ENCODE measurements at places on chromosomes 4 and X.
A peak's percentile ranks its signal among the peaks of the same experiment; 100 is the strongest.

DNA sequence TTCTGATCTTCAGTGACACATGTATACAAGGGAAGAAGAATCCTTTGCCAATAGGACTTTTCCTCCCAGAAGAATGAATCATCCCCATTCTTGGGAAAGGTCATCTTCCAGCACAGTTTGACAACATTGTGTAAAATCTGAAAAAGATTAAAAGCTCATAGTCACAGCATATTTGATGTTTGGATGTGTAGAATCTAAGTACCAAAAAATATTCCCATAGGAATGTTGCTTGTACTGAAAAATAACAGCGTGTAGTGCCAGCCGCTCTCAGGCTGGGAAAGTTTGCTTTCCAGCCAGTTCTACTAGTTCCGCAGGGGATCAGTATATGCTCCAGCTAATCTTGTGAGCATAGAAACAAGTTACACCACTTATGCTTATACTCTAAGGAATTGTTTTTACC, 74.7 kb upstream of the IL13RA1 start:
- no peak for DNase-seq

- DNase-seq, result no peak
These were observed 231.5 kb upstream of the DIAPH2 start for GRCh38 chrX:96453139-96453538.

- no peak for DNase-seq
These were observed at the start of gene ANKRD37 for GRCh38 chr4:185396724-185397385. Gene ANKRD37, plus strand, starts transcription at chr4:185396841. Its CDS starts 83 bp downstream, at chr4:185396924.

DNA sequence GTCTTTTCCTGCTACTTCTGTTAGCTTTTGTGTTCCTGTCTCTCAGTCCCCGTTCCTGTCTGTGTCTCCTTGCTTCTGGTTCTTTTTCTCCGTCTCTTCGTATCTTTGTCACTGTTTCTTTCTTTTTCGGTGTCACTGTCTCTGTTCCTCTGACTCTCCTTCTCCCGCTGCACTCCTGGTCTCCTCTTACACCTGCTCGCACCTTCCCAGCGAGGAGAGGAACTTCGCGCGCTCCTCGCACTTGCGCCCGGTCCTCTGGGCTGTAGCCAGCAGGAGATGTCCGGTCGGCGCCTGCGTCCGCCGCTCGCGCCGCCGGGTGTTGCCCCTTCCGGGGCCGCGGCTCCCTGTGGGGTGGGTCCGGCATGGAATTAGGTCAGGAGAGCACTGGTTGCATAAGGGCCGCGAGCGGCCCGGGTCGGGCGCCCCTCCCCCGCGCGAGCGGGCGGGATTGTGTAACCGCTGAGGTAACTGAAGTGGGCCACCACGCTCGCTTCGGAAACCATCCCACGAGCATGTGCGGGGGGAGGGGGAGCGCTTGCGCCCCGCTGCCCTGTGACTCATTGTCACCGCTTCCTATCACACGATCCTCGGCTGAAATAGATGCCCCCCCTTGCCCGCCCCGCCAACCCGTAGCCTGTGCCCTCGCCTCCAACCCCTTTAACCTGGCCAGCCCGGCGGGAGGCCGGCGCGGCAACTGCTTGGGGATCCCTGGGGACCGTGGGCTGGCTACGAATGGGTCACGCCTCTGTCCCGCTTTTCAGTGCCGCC, 1.6 kb downstream of the LONRF3 start:
- DNase-seq, result peak; percentile 81

DNA sequence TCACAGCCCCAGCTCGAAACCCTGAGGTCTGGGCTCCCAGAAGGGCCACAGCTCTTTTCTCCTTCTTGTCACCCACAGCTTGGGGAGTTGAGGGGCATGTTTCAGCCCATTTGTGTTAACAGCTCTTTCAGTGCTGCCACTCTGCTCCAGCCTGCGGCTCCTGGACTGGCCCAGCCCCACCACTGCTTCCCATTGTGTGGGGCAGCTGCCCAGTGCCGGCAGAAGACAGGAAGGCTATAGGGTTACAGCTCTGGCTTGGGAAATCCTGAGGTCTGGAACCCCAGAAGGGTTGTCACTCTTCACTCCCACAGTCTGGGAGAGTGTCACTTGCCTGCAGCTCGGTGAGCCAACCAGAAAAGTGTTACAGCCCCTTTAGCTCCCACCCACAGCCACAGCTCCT, 7.0 kb upstream of the HNRNPD start:
- DNase-seq, result no peak

- DNase-seq, result no peak
These were observed 49.3 kb downstream of the RAPGEF2 start for GRCh38 chr4:159152181-159152580.

DNA sequence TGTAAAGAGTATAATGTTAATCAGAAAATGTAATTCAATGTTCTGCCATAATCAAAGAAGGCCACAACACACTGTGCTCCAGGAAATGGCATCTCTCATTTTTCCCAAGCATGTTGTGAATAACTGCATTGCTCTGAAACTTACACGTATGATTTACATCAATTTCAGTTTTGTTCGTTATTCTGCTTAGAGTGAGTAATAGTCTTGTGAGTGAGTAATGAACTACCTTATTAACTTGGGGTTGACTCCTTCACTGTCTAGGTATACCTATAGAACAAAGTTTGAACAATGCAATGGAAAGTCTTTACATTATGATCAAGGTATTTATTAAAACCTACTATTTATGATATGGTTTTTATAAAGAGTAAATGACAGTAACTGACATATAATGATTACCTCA, 17.8 kb upstream of the IBSP start:
- no peak for DNase-seq

GRCh38 chrX:152915541-152916241, 17.8 kb downstream of the ZNF185 start:
- no peak for DNase-seq

DNA sequence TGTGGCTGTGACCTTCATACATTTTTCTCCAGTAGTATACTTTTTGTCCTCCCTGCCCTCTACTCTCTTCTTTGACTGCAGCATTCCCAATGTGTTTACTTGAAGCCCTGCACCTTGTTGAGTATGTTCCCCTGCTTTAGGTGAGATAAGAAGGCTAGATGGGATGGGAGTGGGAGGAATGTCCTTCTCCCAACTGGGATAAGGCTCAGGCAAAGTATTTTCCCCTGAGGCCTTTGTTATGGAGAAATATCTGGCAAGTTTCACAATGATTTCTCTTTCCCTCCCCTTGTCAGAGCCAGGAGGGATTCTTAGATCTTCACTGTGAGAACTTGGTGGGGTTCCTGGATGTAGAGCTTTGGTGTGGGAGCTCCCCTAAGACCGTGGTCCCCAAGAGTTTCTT, 131.8 kb downstream of the CLCN5 start:
- DNase-seq, result no peak

- DNase-seq, result no peak
These were observed 540.2 kb downstream of the GBA3 start for GRCh38 chr4:23232987-23233386.

DNA sequence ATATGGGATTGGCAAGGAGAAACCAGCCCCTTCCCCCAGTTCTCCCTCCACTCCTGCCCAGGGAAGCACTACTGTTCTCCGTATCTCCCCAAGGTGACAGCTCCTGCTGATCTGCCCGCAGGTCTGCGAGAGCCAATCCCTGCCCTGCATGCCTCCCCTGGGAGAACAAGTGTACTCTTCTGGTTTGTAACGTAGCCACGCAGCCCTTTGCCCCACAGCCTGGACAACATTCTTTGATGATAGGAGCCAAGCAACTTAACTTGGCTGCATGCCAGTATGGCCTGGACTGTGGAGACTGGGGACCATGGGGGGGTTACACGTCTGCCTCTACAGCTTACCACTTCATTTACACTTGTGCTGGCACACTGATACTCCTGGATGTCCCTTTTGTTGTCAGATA, 2.0 kb downstream of the STBD1 start:
- peak; percentile 27 for DNase-seq

GRCh38 chr4:83221897-83222441, 62.6 kb downstream of the COQ2 start:
- DNase-seq, result no peak

All from ovary (tissue), 10 donors.